ENCODE measurements at places on chromosomes 11 and 22.
A peak's percentile ranks its signal among the peaks of the same experiment; 100 is the strongest.

DNA sequence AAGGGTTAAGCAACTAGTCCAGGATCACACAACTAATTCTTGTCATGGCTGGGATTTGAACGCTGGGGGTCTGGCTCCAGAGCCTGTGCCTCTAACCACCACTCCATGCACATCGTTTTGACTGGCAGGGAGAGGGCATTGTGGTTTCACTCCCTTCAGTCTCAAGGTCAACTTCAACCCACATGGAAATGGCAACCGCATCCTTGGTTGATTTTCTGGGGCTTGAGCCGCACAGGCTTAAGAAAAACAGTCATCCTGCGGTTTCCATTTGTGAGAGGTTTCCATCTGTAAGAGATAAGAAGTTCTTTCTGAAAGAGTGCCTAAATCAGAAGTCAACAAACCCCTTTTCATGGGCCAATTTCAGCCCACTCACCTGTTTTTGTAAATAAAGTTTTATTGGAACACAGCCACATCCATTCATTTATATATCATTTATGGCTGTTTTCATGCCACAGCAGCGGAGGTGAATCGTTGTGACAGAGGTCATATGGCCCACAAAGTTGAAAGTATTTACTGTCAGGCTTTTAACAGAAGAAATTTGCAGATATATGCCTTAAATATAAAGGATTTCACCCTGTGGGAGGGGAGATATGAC is 65.7 kb downstream of the SGSM1 start:
- no peak for DNase-seq

GRCh38 chr11:110311783-110312579 is 15.6 kb upstream of the RDX start:
- no peak for DNase-seq

- DNase-seq, result no peak
These were observed 46.1 kb downstream of the BDNF start for GRCh38 chr11:27653990-27654758.

DNA sequence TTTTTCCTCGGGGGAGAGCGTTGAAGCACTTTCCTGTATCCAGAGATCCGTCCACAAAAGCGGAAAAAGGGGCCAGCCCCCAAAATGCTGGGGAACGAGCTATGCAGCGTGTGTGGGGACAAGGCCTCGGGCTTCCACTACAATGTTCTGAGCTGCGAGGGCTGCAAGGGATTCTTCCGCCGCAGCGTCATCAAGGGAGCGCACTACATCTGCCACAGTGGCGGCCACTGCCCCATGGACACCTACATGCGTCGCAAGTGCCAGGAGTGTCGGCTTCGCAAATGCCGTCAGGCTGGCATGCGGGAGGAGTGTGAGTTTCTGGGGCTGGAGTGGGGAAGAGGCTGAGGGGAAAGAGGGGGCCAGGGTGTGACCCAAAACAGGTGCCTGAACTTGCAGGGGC is 2.6 kb downstream of the NR1H3 start:
- no peak for DNase-seq

DNA sequence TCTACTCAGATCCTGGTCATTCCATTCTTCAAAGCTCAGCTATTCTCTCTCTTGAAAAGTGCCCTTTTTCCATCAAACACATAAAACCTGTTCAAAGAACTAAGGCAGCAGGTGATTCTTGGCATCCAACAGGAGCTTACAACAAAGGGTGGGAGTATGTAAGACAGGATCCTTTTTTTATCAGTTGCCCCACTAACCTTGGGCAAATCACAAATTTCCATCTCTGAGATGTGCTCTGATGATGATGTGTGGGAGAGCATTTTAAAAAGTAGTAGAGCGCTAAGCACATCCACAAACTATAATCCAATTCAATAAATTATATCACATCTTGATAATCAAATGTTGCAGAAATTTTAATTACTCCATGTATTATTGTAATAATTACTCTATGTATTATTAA is 53.7 kb upstream of the FDX1 start:
- DNase-seq, result no peak

DNA sequence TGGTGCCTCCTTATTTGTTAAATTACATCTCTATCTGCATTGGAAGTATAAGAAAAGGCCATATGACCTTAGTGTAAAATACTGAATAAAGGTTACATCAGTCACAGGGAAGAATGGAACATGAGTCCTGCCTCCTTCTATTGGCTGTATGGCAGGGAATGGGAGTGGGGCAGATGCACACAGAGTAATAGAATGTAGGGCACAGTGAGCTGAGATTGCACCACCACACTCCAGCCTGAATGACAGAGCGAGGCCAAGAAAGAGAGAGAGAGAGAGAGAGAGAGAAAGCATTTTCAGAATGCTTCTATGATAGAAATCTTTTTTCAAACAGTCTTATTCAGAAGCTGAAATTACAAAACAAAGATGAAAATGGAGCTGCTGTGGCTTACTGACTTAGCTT is 58.8 kb downstream of the SLN start:
- DNase-seq, result no peak

DNA sequence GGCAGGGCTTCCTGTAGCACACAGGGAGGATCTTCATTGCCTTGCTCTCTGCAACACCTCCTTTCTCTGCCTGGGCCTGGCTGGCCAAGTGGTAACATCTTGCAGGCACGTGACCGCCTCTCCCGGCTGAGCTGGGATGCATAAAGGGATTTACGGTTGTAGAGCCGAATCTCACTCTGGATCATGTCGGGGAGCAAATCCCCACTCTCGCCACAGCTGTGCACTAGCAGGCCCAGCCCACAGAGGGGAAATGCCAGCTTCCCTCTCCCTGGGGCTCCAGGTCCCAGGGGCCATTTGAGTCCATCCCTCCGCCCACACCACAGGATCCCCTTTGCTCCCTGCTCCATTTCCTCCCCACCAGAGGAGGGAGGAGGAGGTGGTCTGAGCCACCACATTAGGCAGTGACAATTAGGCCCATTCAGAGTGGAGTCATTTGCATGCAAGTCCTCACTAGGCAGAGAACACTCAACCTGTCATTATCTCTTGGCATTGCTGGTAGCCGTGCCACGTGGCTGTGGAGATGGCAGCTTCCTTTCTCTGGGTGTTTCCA is 196.7 kb downstream of the DSCAML1 start:
- peak; percentile 86 for DNase-seq

DNA sequence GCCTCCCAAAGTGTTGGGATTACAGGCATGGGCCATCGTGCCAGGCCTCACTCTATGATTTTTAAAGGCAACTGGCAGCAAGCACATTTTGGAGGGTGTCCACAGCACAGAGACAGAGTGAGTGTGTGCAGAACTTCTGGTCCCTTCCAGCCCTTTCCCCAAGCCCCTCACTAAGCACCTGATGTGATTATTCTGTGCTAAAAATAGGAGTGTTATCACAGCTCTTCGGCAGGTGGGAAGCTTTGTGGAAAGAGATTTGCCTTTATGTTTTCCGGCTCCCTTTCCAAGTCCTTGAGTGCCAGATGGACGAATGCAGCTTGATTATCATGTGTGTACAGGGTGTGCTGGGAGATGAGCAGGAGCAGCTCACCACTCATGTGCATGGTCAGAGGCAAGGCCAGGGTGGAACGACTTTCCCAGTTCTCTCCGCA is 310.8 kb downstream of the DDX10 start:
- no peak for DNase-seq

- DNase-seq, result no peak
These were observed 107.5 kb downstream of the TBC1D22A start for GRCh38 chr22:46869831-46870441.

DNA sequence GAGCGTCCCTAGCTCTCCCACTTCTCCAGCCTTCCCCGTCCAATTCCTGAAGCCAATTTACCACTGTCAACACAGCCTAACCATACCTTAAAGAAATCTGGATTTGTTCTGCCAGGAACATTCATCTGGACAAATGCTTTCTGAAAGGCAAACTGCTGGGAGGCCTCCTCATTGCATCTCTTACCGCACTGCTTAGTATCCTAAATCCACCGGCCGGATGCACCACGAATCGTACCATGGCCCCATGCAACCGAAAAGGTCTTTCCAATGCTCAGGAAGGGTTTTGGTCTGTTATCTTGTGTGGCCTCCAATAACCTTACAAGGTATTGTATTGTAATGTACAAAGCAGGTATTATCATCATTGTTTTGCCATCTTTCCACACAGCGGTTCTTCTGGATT is 57.6 kb downstream of the MYH9 start:
- DNase-seq, result no peak

- DNase-seq, result no peak
These were observed 12.7 kb upstream of the EMID1 start for GRCh38 chr22:29193021-29193420.

DNA sequence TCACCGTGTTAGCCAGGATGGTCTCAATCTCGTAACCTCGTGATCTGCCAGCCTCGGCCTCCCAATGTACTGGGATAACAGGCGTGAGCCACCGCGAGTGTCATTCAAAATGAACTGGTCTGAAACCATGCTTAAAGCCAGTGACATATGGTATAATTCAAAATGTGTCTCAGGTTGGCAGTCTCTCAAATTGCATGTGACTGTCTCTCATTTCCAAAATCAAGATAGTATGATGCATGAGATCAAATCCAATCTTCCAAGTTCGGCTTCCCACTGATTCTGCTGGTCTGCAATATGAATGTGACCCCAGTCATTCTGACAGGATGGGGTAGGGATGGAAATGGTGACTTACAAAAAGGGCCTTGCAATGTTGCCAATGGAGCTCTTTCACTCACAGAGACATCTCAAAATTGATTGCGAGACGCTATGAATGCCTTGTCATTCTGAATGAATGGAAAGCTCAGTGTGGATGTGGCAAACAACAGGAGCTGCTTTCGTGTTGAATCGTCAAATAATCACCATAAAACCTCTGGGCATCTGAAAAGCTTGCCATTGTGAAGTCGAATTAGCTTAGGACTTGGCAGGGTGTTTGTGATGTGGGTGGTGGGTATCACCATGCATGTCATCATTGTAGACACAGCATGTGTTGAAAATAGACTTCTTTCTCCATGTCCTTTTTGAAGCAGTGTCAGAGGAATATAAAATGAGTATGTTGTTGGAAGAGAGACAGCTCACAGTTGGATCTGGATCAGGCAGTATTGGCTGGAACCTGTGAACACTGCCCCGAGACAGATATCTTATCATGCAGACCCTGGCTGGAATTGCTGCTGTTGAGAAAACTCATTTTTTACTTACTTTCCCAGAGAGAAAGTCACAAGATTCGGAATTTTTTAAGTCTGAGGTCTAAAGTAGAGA is 12.2 kb downstream of the SLN start:
- DNase-seq, result no peak

DNA sequence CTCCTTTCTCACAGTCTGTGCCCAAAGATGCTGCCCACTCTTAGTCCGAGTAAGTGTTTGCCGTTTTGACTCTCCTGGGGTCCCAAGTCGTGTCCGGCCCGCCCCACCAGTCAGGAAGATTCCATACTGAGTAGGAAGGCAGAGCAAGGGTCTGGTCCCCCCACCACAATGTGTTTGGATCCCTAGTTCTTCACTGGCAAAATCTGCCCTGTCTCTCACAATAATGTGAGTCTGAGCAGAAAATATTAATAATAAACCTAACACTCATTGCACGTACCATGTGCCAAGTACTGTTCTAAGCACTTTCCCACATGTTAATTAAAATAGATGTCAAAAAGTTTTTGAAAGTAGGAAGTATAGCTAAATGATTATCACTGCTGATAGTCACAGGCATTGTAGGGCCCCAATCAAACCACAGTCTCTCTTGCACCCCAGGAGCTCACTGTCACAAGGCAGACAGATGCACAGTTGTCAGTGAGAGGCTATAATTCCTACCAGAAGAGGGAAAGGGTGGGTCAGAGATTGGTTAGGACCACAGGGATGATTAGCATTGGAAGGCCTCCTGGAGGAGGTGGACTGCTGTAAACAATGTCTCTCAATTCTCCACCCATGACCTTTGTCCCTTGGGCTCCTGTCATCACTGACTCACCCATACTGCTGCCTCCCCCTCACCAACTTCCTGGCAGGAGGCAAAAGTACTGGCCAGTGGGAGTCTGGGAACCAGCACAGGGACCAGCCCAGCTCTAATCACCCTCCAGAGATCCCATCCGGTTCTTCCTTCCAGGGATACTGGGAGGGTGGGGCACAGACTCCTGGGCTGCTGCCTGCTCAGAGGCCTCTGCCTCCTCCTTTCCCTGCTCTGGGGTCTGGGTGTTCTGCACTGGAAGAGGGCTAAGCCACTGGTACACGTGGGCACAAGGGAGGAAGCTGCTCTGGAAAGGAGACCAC is 1.0 kb upstream of the POLD4 start:
- DNase-seq, result no peak

GRCh38 chr11:57641011-57641807 is 8.5 kb downstream of the YPEL4 start:
- DNase-seq, result peak; percentile 44

- DNase-seq, result peak; percentile 4
These were observed 191.2 kb upstream of the TBCEL start for GRCh38 chr11:120832481-120833238.

DNA sequence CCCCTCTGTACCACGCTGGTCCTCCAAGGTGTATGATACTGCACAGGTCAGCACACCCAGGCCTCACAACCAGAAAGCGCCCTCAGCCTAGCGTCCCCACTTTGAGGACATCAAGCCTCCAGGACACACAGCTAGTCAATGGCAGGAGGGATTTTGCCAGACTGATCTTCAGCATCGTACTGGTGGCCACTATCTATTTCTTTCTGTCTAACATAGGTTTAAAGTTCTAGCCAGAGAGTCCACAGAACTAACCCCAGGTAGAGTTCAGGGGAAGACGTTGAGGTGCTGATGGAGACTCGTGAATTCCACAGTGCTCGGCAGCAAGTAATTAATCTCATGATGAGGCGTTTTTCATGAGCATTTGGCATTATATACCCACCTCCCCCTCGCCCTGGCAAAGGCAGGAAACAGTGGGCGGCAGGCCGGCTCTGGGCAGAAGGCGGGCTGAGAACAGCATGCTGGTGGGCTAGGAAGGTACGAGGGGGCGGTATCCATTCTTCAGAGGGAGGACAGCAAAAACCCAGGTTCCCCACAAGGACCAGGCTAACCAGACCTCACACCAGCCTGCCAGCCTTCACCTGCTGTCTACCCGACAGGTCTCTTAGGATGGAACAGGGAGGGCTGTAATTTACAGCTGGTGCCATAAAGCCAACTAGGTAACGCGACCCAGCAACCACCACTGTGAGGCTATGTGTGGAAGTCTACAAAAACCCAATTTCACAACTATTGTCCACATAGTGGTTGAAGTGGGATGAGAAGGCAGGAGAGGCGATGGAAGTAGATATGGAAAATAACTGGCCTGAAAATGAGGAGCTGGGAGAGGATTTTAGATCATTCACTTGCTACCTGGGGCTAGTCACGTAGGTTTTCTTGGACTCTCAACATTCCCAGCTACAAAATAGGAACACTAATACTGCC is 18.5 kb downstream of the MYH9 start:
- DNase-seq, result no peak

- no peak for DNase-seq
These were observed 159.5 kb upstream of the POU2AF2 start for GRCh38 chr11:111086058-111086457.

- DNase-seq, result no peak
These were observed at the start of gene WT1 for GRCh38 chr11:32435511-32435941. Gene WT1 (minus strand): TSS chr11:32435539.

DNA sequence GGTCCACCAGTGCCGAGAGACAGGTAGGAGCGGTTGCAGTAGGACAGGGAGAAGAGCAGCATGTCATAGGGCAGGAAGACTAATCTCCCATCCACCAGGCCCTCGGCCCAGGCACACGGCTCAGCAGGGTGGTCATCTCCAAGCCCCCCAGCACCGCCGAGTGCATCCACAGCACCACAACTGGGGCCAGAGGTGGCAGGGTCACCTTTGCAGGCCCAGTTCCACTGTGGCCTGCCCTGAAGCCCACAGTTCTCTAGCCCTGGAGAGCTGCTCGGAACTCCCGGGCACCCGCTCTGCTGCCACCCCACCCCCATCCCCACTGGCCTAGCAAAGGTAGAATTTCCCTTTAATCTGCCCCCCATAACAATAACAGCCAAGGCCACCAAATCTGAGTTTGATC is 49.1 kb upstream of the LRRC32 start:
- DNase-seq, result no peak

All from NCI-H1436 (cell line).